ENCODE measurements at places on chromosomes 2 and 18.

DNA sequence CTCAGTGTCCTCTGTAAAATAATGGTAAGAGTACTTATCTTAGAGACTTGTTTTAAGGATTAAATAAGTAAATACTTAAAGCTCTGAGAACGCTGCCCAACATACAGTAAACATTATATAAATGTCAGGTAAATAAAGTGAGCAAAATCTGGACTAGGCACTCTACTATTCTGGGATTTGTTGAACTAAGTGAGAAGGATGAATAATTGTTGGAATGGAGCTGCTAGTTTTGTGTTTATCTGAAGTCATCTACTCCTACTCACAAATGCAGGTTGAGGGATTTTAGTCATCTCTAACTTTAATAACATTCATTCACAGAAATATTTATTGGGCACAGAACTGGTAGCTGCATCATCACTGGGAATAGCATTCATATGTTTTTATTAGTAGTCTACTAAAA is 103.4 kb downstream of the MEIS1 start:
- no peak for DNase-seq

DNA sequence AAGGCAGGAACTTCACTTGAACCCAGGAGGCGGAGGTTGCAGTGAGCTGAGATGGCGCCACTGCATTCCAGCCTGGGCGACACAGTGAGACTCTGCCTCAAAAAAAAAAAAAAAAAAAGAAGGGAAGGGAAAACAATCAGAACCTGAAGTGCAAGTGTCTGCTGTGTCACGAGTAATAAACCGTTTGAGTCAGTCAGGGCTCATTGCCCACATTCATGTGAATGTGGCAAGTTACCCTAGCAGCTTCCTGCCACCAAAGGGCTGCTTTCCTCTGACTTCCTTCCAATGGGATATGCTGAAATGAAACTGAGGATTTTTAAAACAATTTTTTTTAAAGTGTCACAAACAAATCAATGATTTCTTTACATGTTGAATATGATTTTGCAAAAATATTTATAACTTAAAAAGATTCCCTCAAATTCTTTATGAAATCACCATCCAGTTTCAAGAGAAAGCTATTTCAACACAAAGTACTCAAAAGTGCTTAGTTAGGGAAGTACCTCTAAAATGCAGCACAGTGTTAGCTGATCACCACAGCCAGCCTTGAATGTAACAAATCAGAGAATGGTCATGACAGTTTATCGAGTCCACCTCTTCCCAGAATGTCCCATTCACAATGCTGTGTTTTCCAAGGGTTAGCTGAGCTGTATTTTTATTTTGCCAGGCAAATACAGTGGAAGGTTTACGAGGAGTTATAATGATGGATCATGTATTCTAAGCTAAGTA is 36.4 kb downstream of the WDSUB1 start:
- peak; percentile 88 for DNase-seq

DNA sequence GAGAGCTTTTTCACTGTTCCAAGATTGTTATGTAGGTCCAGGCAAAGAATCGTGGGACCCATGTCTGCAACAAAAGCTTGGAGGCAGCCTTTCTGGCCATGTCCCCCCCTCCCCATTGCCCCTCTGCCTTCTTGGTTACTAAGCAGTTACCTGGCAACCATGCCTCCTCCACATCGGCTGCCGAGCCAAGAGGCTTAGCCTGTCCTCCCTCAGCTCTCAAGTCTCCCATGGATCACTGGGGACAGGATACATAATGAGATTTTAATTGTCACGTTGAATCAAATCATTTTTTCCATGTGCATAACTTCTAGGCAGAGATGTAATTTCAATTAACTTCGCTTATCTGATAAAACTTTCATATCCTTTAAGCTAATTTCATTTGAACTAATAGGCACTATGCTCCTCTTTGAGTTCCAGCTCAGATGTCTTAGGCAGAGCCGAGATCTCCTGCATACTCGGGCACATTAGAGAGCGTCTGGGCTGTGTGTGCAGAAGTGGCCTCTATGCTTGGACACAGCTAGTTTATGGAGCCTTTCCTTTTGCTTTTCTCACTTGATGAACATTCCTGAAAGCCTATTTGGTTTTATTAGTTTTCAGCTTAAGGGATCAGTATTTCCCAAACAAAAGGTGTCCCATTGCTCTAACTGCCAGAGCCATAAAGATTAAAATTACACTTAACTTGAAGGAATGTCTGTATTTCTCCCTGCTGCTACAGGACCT is 80.7 kb downstream of the LYPD1 start:
- no peak for DNase-seq

GRCh38 chr2:95058989-95059641 is 33.6 kb downstream of the MAL start:
- DNase-seq = no peak

GRCh38 chr18:35484034-35484433 is 13.7 kb downstream of the INO80C start:
- DNase-seq = no peak

- no peak for DNase-seq
Observed at GRCh38 chr2:27572439-27572838, 10.4 kb upstream of the ZNF512 start.

- no peak for DNase-seq
Observed at GRCh38 chr2:85185431-85185940, 52.3 kb downstream of the TCF7L1 start.

- no peak for DNase-seq
Observed at GRCh38 chr2:54655046-54655809, 68.2 kb upstream of the EML6 start.

- DNase-seq = no peak
Observed at GRCh38 chr2:26575836-26576564, 65.2 kb downstream of the CIB4 start.

- no peak for DNase-seq
Observed at GRCh38 chr2:237637429-237638135, 10.2 kb downstream of the LRRFIP1 start.

GRCh38 chr2:45816272-45816671 is 164.8 kb downstream of the PRKCE start:
- peak; percentile 27 for DNase-seq

GRCh38 chr18:9673296-9674251 is 34.5 kb upstream of the RAB31 start:
- DNase-seq = peak; percentile 64

DNA sequence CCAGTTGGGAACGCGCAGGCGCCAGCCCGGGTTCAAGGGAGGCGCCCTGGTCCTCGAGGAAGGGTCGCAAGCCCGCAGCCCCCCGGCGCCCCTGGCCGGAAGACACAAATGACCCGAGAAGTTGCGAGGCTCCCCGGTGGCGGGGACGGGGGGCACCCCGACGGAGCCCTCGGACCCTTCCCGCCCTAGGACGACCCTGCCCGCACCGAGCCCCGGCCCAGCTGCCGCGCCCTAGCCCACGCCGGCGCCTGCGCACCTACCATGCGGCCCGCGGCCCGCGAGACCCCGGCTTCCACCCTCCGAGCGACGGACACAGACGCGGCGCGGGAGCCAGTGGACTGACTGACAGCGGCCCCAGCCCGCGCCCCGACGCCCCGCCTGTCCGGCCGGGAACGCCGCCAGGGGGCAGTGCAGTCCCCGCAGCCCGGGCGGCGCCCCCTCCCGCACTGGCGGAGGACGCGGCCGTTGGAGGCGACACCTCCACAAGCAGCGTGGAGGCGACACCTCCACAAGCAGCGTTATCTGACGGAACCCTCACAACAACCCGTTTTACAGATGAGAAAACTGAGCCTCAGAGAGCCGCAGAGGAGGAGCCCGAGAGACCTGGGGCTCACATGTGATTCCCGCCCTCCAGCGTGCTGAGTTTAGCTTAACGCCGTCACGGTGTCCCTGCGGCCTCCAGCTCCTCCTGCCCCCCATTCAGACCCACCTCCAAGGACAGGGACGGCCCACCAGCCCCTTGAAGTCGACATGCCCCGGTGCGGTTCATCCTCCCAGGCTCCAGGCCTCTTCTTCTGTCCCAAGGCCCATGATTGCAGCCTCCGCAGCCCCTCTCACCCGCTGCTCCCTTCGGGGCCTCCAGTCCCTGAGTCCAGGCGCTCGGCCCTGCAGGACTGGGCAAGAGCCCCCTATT is at the start of gene NMUR1:
NMUR1 (minus strand) TSS at position 347 of the 913 bp plus-strand sequence; CDS start at position 263, 84 bp downstream.
- DNase-seq = no peak

GRCh38 chr2:101569886-101570520 is 95.1 kb upstream of the RFX8 start:
- no peak for DNase-seq

GRCh38 chr2:220708366-220708765 is 863.7 kb downstream of the EPHA4 start:
- DNase-seq = peak; percentile 81

GRCh38 chr2:15511686-15512085 is 49.4 kb downstream of the NBAS start:
- DNase-seq = no peak

DNA sequence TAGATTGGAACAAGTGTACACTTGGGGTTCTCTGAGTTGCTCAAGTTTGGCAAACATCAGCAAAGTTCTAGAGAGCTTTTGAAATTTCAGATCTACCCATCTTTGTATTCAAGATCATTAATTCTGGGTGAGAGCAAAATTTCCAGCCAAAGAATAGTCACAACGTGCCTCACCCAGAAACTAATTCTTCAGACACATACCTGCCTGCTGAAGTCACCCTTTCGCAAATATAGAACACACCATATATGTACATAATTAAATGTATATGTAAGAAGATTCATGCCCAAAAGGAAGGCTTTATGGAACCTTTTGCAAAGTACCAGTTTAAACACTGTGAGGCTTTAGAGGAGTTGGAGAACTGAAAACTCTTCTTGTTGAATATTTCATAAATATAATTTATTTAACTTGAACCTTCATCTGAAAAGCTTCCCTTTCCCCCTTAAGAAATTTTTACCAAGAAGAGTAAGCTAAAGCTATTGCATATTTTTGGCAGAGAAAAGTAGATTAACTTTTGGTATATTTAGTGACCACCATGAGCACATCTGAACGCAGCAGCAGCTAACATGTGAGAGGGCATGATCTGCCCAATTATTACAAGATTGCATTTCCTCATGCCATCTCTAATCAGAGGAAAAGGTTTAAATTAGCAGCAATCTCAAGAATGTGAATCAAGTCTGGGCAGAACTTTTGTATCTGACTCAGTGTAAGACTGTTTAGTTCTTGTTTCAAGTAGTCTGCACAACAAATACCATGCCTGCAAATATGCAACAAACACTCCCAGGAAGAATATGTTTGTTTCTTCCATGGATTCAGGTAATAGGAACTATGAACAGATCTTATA is 8.2 kb downstream of the RND3 start:
- DNase-seq = no peak

GRCh38 chr18:76405681-76406356 is 89.2 kb downstream of the ZNF516 start:
- no peak for DNase-seq

- DNase-seq = no peak
Observed at GRCh38 chr2:241279413-241279812, 36.1 kb downstream of the HDLBP start.

DNA sequence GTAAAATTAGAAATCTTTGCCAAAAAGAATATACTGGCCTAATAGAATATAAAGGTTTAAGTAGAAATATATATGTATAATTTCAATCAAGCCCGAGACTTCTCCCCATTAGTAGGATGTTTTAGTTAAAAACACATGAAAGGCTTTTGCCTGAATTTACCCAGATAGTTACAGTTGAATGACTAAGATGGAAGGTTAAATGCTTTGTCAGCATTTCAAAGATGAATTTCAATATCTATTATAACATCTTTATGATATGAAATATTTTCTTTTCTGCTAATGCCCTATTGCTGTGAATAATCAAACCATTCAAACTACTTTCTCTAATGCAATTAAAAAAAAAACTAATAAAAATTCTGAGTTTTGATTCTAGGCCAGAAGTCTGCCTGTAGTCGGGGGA is 18.0 kb upstream of the ABCA12 start:
- no peak for DNase-seq

DNA sequence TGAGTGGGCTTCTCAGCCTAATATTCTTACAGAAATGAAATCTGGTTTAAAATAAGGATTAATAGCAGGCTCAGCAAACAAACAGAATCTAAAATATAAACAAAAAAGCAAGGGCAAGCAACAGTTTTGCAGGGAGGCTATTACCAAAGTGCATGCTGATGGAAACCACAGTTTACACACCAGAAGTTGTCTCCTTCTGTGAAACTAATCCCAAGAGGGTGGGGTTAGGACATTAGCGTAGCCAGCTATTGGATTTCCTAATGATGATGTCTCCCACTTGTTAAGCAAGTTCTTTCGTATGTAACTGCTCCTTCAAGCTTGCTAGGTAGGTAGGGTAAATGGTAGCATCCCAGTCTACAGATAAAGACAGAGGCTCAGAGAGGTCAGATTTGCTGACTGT is 65.0 kb upstream of the TSPYL6 start:
- no peak for DNase-seq

GRCh38 chr18:7025194-7025593 is 92.4 kb downstream of the LAMA1 start:
- no peak for DNase-seq

- DNase-seq = peak; percentile 31
Observed at GRCh38 chr18:1002653-1003178, 98.0 kb downstream of the ADCYAP1 start.

GRCh38 chr18:10278265-10278664 is 176.2 kb upstream of the APCDD1 start:
- DNase-seq = no peak

DNA sequence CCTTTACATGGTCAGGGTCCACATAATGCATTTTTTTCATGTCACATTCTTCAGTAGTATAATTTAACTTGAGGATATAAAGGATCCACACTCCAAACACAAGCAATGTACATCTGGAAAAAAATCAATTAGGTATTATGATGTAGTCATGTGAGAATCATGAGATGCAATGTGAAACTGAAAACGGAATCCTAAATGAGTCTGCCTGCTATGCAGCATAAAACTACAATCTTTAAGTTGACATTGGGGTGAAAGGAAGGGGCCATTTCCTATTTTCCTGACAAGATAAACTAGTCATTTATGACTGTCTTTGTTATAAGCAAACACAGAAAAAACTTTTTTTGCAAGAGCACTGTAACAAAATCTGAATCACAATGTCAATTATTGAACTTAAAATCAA is 27.6 kb downstream of the ST3GAL5 start:
- no peak for DNase-seq

- no peak for DNase-seq
Observed at GRCh38 chr2:1745171-1746023, 1.1 kb upstream of the PXDN start.

DNA sequence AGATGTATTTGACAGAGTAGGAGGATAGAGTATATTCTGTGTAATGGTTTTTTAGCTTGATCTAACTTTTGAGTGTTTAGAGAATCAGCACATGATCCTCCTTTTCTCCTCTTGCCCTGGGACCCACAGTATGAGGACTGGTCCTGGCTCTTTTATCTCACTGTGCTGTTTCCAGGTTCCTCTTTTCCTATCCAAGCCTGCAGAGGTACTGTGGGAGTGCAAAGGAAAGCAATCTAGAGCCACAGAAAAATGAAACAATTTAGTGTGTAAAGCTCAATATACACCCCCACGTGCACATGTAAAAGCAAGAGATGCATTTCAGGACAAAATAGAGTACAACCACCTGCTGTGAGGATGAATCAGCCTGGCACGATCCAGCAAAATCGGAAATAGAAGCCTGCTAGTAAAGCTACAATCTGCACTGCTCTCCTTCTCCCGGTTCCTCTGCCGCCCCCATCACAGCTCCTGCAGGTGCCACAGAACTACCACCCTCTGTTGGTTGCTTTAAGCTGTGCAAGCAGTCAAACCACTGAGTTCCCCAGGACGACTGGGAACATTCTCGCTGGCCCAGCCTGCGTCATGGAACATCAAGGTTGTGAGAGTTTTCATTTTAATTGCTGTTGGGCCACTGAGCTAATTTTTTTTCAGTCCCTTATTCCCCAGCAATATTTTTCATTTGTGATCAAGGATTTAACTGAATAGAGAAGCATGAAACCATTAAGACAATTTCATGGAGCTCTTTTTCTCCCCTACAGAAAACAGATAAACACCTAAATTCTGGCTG is 47.8 kb upstream of the MAPRE3 start:
- DNase-seq = no peak

GRCh38 chr2:18404708-18405107 is 155.7 kb downstream of the RDH14 start:
- DNase-seq = no peak
